ENCODE measurements at places on chromosomes 5 and 9.

- DNase-seq: no peak
Measured at GRCh38 chr9:132125361-132125760, 36.5 kb upstream of the NTNG2 start.

GRCh38 chr9:129697656-129698253 is 32.3 kb downstream of the PRRX2 start:
- no peak for DNase-seq

- no peak for DNase-seq
Measured at GRCh38 chr9:720239-720881, 121.1 kb upstream of the DMRT1 start.

- DNase-seq: no peak
Measured at GRCh38 chr9:73146111-73146815, 5.4 kb upstream of the ANXA1 start.

DNA sequence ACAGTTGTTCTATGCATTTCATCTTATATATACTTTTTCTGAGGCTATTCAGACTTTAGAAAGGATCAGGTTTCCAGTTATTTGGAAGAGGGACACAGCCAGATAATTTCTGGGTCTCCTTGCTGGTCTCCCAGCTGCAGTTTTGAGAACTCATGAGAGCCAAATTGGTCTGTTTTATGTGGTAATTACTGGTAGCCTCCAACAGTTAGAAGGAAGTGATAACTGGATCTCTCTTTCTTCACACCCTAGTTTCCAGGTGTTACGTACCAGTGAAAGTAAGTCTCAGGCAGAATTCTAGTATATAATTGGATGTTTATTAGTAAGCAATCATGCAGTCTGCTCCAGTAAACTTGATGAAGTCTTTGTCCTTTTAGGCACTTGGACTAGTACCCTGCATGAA is 63.2 kb upstream of the RPS23 start:
- no peak for DNase-seq

GRCh38 chr9:76090330-76090729 is 199.9 kb downstream of the PCSK5 start:
- no peak for DNase-seq

GRCh38 chr5:575636-576035 is 36.5 kb upstream of the CEP72 start:
- DNase-seq: no peak

- DNase-seq: no peak
Measured at GRCh38 chr9:119667163-119667562, 297.9 kb upstream of the BRINP1 start.

GRCh38 chr9:127130661-127131538 is 8.5 kb upstream of the ANGPTL2 start:
- DNase-seq: peak; percentile 92
